ENCODE measurements at places on chromosomes 1 and 21.

DNA sequence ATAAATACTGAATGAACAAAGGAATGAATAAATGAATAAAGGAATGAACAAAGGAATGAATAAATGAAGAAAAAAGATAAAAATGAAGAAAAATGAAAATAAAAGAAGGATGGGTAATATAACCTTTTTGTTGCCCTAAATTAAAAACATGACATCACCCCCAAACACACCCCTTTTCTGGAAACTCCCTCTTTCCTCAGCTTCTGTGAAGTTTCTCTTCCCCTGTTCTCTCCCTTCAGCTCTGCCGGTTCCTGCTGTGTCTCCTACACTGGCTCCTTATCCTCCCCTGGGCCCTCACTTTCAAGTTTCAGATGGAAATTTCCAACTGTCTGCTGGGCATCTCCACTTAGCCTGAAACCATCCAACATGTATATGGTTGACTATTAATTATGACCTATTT lies 37.9 kb downstream of the RAB3B start:
- no peak for DNase-seq

DNA sequence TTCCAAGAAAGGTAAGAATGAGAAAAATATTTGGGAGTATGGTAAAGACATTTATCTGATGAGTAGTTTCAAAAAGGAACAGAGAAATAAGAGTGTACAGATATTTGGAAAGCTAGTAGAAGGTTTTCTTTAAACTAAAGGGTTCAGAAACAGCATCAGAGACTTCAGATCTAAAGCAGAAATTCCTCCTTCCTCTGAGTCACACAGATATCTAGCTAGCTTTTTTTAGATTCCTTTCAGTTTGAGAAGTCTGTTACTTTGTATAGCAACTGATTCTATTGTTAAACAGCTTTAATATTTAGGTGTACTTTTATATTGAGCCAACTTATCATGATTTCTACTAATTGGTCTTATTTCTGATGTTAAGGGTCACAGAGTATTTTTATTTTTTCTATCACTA lies 4.7 kb downstream of the AMY2B start:
- DNase-seq: no peak

DNA sequence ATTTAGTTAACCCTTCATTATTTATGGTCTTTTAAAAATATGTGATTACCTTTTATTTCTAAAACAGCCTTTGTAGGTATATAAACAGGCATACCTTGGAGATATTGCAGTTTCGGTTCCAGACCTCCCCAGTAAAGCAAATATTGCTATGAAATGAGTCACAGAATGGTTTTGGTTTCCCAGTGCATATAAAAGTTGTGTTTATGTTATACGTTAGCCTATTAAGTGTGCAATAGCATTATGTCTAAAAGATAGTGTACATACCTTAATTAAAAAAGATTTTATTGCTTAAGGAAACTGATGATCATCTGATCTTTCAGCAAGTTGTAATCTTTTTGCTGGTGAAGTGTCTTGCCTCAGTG lies 44.1 kb downstream of the XCL2 start:
- no peak for DNase-seq

DNA sequence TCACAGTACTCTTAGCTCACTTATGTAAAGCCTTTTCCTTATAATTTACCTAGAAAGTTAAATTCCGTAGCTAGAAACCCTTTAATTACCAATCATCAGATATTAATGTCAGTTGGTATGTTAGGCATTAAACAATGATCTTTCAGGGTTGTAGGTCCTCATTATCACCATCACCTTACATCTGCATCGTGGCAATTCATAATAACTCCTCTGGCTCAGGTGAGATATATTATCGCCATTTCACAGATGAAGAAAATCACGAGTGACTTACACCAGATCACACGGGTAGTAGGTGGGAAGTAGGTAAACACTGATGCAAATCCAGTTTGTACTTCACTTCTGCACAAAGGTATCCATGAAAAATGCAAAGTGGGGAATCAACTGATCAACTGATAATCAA lies 639 bp downstream of the NUP133 start:
- DNase-seq: no peak

GRCh38 chr1:58964428-58964827 lies 180.6 kb upstream of the JUN start:
- no peak for DNase-seq
